Fibroblast of upper back skin (primary cell): ENCODE measurements at places on chromosomes 4 and X.

DNA sequence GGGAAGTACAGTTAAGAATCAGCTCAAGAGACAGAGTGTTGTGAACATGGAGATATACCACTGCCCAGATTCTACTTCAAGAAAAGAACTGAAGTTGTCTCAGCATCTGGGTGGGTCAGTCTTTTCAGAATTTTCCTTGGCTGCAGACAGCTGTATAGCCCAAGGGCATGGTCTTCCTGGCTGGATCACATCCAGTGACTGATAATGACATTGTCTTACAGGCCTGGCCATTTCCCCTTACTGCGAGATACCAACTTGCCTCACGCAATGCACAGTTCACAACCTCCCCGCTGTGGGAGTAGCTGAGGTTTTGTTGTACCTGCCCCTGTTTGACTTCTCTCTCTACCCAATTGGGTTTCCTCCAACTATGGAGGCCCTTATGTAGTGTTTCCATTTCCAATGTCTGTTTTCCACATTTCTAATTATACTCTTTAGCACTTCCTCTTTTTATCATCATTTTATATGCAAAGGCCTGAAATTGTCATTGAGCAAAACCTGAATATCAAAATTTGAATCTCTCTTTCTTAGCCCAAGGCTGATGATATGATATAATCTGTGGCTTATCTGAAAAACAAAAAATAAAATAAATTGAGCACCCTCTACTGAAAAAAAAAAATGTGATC is 209.1 kb downstream of the NAF1 start:
- DNase-seq = no peak

DNA sequence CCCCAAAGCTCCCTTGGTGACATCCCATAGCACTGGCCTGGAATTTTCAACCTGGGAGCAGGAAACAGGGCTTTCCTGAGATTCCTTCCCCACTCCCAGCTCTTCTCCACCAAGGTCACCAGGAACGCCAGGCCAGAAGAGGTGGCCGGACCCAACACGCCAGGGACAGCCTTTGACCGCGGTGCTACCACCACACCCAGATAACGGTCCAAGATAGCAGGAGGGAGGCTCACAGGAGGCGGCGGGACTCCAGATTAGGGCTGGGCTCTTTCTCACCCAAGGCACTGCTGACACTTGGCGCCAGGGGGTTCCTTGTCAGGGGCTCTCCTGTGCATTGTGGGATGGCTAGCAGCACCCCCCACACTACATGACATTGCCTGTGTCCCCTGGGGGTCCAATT is 22.9 kb downstream of the ZFYVE28 start:
- no peak for DNase-seq

- DNase-seq = no peak
These were observed 29.1 kb upstream of the RAB9B start for GRCh38 chrX:103861200-103861599.

DNA sequence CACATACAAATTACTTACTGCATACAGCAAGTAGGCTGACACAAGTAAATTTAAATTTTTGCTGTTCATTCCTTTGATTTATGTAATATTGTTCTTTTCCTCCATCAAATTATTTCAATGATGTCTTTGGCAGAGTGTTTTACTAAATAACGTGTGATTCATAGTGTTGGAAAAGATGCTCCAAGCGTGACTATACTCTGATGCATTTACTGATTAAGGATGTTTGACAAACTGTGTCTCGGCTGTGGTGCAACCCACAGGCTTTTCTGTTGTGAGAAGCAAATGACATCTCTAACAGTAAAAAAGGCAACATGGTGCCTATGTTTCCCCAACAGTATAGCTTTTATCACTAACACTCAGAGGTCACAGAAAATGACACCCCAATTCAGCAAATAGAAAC is 540.9 kb downstream of the PPP4R3C start:
- DNase-seq = peak; percentile 24

GRCh38 chrX:9912351-9913145 is 54.6 kb upstream of the CLDN34 start:
- DNase-seq = no peak

GRCh38 chr4:11512871-11513270 is 84.2 kb upstream of the HS3ST1 start:
- DNase-seq = peak; percentile 5

DNA sequence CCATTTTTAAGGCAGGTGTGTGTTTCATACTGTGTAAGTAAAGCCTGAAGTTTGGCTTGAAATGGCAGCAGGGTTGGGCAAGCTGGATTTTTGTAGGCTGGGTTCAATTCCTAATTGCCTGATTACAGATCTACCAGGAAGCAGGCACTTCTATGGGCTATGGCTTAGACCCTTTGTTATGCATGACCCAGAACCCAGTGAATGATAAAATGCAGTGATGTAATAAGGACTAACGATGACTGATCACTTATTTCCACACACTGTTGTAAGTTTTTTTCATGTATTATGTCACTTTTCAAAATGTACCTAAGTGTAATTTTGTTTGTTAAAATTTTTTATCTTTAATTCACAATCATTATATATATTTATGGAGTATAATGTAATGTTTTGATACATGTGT is 8.6 kb downstream of the LANCL3 start:
- no peak for DNase-seq

DNA sequence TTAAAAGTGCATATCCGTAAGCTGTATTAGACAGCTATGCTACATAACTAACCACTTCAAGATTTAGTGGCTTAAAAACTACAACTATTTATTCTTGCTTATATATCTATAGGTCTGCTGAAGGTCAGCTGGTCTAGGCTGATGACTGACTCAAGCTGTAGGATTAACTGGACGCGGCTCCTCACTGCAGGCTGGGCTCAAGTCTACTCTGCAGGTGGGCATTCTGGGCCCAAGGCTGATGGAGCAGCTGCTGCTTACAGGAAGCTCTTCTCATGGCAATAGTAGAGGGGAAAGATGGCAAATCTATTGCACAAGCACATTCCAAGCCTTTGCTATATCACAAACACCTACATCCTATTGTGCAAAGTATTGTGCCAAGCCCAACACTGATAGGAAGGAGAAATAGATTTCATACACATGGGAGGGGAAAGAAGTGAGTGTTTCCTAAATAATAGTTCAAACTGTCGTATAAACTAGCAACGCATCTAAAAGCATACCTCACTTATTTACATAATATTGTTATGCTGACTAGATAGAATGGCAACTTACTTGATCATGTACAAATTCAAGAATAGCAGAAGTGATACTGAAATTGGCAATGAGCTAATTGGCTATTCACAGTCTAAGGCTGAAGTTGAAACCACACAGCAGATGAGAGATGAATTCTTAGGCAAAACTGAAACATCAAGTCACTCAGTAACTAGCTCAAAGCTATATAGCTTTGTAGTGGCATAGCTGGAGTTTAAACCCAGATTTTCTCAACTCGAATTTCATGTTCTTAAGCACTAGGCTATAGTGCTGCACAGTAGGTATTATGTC is 263.8 kb downstream of the NKX6-1 start:
- no peak for DNase-seq

GRCh38 chr4:189087971-189088370 is 852.7 kb upstream of the FRG1 start:
- DNase-seq = no peak
